Endothelial cell (in vitro differentiated cells): ENCODE measurements at places on chromosomes 7 and 10. TPM values are rescaled to one million over a fixed set of nuclear protein-coding genes. Genes with fewer than 3 reads are reported as not detected.

OR2A2 gene
- total RNA-seq: not detected

DNA sequence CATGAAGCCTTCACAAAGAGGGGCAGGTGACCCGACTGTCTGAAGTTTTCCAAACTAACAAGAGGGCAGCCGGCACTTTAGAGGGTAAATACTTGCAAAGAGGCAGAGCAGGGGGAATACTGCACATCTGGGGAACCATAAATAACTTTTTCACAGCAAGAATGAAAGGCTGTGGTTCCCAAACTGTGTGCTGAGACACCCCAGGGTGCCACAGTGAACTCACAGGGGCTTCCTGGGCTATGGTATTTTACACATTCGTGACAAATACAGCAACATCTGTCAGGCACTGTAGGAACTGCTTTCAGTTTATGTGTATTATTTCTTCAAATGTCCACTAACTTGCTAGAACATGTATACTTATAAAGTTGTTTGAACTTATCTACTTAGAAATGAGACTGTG lies 67.2 kb downstream of the TBXAS1 start:
- H3K4me1 ChIP-seq: peaks cover 10% of the 10 kb centered on the region
- H3K27ac ChIP-seq: no peak overlapping the region
- no peak for DNase-seq
- H3K27me3 ChIP-seq: peaks cover 2% of the 10 kb centered on the region
- H3K36me3 ChIP-seq: peaks cover 5% of the 10 kb centered on the region
- H3K4me3 ChIP-seq: no peak overlapping the region

- no peak overlapping the region for H3K27ac ChIP-seq
- H3K36me3 ChIP-seq: peaks cover 4% of the 10 kb centered on the region
- H3K4me3 ChIP-seq: no peak overlapping the region
Observed at GRCh38 chr7:33743594-33743993, 161.7 kb upstream of the BMPER start.

- no peaks in the 10 kb centered on the region for H3K4me1 ChIP-seq
- DNase-seq: no peak
- H3K27ac ChIP-seq: no peak overlapping the region
- H3K36me3 ChIP-seq: no peaks in the 10 kb centered on the region
- H3K4me3 ChIP-seq: no peak overlapping the region
- H3K27me3 ChIP-seq: no peaks in the 10 kb centered on the region
Observed at GRCh38 chr10:88901206-88901983, 21.4 kb downstream of the STAMBPL1 start.

- H3K27me3 ChIP-seq: no peaks in the 10 kb centered on the region
- no peaks in the 10 kb centered on the region for H3K36me3 ChIP-seq
- H3K4me3 ChIP-seq: no peak overlapping the region
- no peaks in the 10 kb centered on the region for H3K4me1 ChIP-seq
- H3K27ac ChIP-seq: no peak overlapping the region
Observed at GRCh38 chr10:10233229-10233628, 784.4 kb upstream of the CELF2 start.

CASP2 gene
- total RNA-seq: 55.3 TPM

GRCh38 chr10:89481662-89482061 lies 53.7 kb downstream of the SLC16A12 start:
- no peaks in the 10 kb centered on the region for H3K4me1 ChIP-seq
- H3K27me3 ChIP-seq: peaks cover 3% of the 10 kb centered on the region
- DNase-seq: no peak
- H3K36me3 ChIP-seq: no peaks in the 10 kb centered on the region

PTPRN2 gene
- 0.18 TPM for total RNA-seq

LRRD1 gene
- 0.59 TPM for total RNA-seq

DNA sequence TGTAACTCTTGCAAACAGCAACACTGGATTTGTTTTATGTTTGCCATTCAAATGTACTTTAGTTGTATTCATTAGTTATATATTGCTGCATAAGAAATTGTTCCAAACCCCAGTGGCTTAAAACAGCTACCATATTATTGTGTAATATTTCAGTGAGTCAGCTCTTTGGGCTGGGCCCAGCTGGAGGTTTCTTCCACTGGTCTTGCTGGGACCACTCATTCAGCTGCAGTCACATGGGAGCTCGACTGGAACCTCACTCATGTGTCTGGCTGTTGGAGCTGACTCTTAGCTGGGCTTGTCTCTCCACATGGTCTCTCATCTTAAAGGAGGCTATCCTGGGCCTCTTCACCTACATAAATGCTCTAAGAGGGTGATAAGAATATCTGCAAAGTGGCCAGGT lies 23.2 kb upstream of the PIP4K2A start:
- no peak for DNase-seq
- no peaks in the 10 kb centered on the region for H3K36me3 ChIP-seq
- H3K27ac ChIP-seq: no peak overlapping the region
- no peaks in the 10 kb centered on the region for H3K27me3 ChIP-seq
- peaks cover 3% of the 10 kb centered on the region for H3K4me1 ChIP-seq

LRRC17 gene
- 0.92 TPM for total RNA-seq

TMEM130 gene
- not detected for total RNA-seq

DGKI gene
- 0.69 TPM for total RNA-seq

TRAPPC14 gene
- 30.2 TPM for total RNA-seq

GRCh38 chr7:82078807-82079206 lies 309.0 kb upstream of the HGF start:
- no peak for DNase-seq
- no peak overlapping the region for H3K4me3 ChIP-seq
- H3K27me3 ChIP-seq: no peaks in the 10 kb centered on the region
- no peak overlapping the region for H3K27ac ChIP-seq
- peaks cover 4% of the 10 kb centered on the region for H3K36me3 ChIP-seq

DNA sequence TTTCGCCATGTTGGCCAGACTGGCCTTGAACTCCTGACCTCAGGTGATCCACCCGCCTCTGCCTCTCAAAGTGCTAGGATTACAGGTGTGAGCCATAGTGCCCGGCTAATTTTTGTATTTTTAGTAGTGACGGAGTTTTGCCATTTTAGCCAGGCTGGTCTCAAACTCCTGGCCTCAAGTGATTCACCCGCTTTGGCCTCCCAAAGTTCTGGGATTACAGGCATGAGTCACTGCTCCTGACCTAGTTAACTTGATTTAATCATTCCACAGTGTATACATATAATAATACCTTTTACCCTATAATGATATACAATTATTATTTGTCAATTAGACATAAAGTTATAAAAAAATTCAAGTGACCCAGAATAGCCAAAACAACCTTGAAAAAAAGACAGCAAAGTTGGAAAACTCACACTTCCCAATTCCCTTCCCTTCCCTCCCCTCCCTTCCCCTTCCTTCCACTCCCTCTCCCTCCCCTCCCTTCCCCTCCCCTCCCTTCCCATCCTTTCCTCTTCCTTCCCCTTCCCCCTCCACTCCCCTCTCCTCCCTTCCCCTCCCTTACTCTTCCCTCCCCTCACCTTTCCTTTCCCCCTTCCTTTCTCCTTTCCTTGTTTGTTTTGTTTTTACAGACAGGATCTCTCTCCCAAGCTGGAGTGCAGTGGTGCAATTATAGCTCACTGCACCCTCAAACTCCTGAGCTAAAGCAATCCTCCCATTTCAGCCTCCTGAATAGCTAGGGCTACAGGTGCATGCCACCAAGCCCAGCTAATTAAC lies 14.8 kb upstream of the ZMIZ2 start:
- no peaks in the 10 kb centered on the region for H3K4me1 ChIP-seq
- H3K27ac ChIP-seq: no peak overlapping the region
- no peak for DNase-seq
- H3K27me3 ChIP-seq: no peaks in the 10 kb centered on the region
- H3K36me3 ChIP-seq: no peaks in the 10 kb centered on the region

GRCh38 chr7:151087245-151088018 lies 1.2 kb downstream of the AGAP3 start:
- H3K4me3 ChIP-seq: peak overlapping the region; percentile 99
- H3K36me3 ChIP-seq: peaks cover 19% of the 10 kb centered on the region
- H3K27ac ChIP-seq: peak overlapping the region; percentile 80

CHRM2 gene
- not detected for total RNA-seq

GRCh38 chr7:93367254-93367653 lies 135.1 kb downstream of the VPS50 start:
- no peaks in the 10 kb centered on the region for H3K4me1 ChIP-seq
- DNase-seq: no peak
- H3K27ac ChIP-seq: no peak overlapping the region
- H3K27me3 ChIP-seq: peaks cover 2% of the 10 kb centered on the region
- no peaks in the 10 kb centered on the region for H3K36me3 ChIP-seq

GRCh38 chr10:43037942-43038782 lies 38.7 kb upstream of the RET start:
- H3K4me1 ChIP-seq: no peaks in the 10 kb centered on the region
- H3K27ac ChIP-seq: peak overlapping the region; percentile 31
- H3K27me3 ChIP-seq: peaks cover 4% of the 10 kb centered on the region
- no peak overlapping the region for H3K4me3 ChIP-seq
- no peaks in the 10 kb centered on the region for H3K36me3 ChIP-seq

ASB4 gene
- total RNA-seq: not detected

NRCAM gene
- total RNA-seq: 2.2 TPM

- no peak for DNase-seq
- peak overlapping the region; percentile 97 for H3K27ac ChIP-seq
- H3K36me3 ChIP-seq: peaks cover 5% of the 10 kb centered on the region
- H3K4me3 ChIP-seq: no peak overlapping the region
- no peaks in the 10 kb centered on the region for H3K27me3 ChIP-seq
Observed at GRCh38 chr10:95742962-95743535, 12.9 kb upstream of the ENTPD1 start.

DNA sequence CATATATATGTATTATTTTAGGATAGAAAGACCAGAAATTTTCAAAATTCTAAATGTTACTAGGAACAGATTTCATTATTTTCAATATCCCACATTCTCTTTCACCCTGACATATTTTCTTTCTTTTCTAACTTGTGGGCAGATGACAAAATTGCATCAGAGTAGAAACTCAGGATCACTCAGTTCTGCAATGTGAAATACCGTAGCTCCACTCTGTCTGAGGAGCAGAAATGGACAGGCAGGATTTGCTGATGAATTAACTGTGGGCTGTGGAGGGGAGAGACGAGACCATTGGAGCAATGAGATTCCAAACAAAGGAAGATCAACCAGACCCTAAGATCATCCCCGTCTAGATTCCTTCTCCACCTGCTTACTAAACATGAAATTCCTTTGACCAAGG lies 37.0 kb upstream of the SVOPL start:
- no peak overlapping the region for H3K27ac ChIP-seq
- H3K36me3 ChIP-seq: no peaks in the 10 kb centered on the region
- no peaks in the 10 kb centered on the region for H3K27me3 ChIP-seq

GRCh38 chr7:72037516-72037915 lies 374.6 kb downstream of the CALN1 start:
- no peak for DNase-seq
- no peak overlapping the region for H3K4me3 ChIP-seq
- peaks cover 2% of the 10 kb centered on the region for H3K4me1 ChIP-seq
- no peak overlapping the region for H3K27ac ChIP-seq

DNAJC12 gene
- total RNA-seq: 2.6 TPM

GRCh38 chr7:34190299-34190698 lies 285.0 kb downstream of the BMPER start:
- no peak overlapping the region for H3K27ac ChIP-seq
- no peak overlapping the region for H3K4me3 ChIP-seq
- no peaks in the 10 kb centered on the region for H3K36me3 ChIP-seq
- H3K4me1 ChIP-seq: peaks cover 14% of the 10 kb centered on the region
- no peak for DNase-seq
- no peaks in the 10 kb centered on the region for H3K27me3 ChIP-seq

POT1 gene
- total RNA-seq: 25.7 TPM

- no peak overlapping the region for H3K4me3 ChIP-seq
- H3K36me3 ChIP-seq: peaks cover 12% of the 10 kb centered on the region
- H3K4me1 ChIP-seq: peaks cover 34% of the 10 kb centered on the region
- H3K27me3 ChIP-seq: peaks cover 6% of the 10 kb centered on the region
- H3K27ac ChIP-seq: no peak overlapping the region
Observed at GRCh38 chr7:132653366-132653930, 77.2 kb upstream of the PLXNA4 start.

DNA sequence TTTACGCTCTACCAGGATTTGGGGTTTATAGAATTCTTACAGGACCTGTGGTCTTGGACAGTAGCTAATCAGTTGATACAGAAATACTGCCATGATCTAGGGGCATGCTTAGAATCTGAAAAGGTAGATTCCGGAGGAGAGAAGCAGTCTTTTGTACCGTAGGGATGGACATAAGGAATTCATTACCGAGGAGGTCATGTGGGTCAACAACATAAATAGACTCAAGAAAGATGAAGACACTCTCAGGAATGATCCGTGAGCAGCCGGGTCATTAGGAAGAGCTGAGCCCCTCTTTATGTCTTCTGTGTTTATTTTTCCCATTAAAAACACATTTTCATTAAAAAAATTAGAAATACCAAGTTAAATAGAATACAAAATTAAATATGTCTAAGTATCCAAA lies 160.1 kb upstream of the TNS3 start:
- H3K4me1 ChIP-seq: peaks cover 2% of the 10 kb centered on the region
- H3K4me3 ChIP-seq: no peak overlapping the region
- peaks cover 1% of the 10 kb centered on the region for H3K27me3 ChIP-seq

DNA sequence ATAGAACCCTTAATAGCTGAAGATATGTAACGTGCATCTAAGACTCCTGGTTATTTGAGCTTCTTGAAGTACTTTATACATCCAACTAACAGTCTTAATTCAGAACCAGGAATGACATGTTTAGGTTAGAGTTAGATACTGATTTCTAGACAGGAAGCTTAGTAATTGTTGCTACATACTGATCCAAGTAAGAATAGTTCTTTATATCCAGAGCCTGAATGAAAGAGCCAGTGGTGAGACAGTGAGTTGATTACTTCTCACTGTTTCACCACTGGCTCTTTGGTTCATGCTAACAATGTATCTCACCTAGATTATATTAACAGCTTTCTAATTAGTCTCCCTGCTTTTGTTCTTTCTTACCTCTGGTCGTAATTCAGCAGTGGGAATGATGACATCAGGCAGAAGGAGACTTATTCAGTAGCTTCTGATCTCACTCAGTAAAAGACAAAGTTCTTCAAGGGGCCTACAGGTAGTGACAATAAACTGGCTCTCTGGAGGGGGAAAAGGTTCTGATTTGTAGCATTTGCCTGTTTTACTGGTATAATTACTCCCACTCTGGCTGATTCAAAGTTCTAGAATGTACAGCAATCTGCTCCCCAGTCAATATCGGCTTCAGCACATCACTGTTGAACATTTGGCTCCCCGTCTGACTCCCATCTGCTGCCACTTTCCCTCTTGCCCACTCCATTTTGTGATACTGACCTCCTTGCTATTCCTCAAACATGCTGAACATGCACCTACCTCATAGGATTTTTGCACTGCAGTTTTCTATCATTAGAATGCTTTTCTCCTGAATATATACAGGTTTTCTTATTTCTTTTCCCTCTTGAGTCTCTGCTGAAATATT lies 29.1 kb downstream of the MCU start:
- no peak overlapping the region for H3K27ac ChIP-seq
- H3K36me3 ChIP-seq: no peaks in the 10 kb centered on the region
- no peak overlapping the region for H3K4me3 ChIP-seq
- H3K4me1 ChIP-seq: no peaks in the 10 kb centered on the region
- DNase-seq: no peak

DNA sequence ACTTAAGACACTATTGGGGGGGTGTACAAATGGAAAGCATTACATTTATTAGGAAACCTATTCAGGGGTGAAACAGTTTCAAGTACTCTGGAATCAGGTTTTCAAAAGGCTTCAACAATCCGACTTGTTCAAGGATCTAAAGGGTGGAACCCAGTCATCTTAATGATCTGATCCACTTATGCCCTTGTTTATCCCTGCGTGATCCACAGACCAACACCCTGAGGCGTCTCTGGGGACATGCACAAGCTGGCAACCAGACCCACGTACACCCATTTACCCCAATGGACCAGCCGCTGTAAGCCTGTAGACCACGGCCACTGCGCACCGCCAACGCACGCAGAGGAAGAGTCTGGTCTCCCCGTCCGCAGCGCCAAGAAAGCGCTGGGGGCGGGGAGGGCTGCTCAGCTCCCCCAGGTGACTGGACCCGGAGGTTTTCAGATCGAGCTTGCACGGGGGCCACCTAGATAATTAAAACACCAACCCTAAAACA lies 13.4 kb downstream of the HNRNPF start:
- peaks cover 22% of the 10 kb centered on the region for H3K36me3 ChIP-seq
- peaks cover 10% of the 10 kb centered on the region for H3K27me3 ChIP-seq
- H3K4me1 ChIP-seq: peaks cover 31% of the 10 kb centered on the region
- DNase-seq: peak; percentile 25
- H3K27ac ChIP-seq: peak overlapping the region; percentile 91
